ENCODE measurements at places on chromosomes 2 and 18.
A peak's percentile ranks its signal among the peaks of the same experiment; 100 is the strongest.

- DNase-seq, result peak; percentile 76
Observed at GRCh38 chr2:54212456-54212855, 43.6 kb downstream of the TSPYL6 start.

- DNase-seq, result no peak
Observed at GRCh38 chr18:3914833-3915610, 465.1 kb downstream of the TGIF1 start.

DNA sequence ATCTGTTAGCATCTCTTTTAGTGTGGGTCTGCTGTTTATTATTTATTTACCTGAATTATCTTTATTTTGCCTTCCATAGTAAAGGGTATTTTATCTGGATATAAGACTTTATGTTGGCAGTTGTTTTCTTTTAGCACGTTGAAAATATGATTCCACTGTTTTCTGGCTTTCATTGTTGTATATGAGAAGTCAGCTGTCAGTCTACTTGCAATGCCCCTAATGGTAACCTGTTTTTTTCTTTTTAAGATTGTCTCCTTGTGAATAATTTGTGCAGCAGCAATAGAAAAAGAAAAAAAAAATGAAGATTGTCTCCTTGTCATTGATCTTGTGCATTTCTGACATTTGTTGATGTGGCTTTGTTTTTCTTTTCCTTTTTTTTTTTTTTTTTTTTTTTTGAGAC is 27.2 kb downstream of the SNED1 start:
- no peak for DNase-seq

DNA sequence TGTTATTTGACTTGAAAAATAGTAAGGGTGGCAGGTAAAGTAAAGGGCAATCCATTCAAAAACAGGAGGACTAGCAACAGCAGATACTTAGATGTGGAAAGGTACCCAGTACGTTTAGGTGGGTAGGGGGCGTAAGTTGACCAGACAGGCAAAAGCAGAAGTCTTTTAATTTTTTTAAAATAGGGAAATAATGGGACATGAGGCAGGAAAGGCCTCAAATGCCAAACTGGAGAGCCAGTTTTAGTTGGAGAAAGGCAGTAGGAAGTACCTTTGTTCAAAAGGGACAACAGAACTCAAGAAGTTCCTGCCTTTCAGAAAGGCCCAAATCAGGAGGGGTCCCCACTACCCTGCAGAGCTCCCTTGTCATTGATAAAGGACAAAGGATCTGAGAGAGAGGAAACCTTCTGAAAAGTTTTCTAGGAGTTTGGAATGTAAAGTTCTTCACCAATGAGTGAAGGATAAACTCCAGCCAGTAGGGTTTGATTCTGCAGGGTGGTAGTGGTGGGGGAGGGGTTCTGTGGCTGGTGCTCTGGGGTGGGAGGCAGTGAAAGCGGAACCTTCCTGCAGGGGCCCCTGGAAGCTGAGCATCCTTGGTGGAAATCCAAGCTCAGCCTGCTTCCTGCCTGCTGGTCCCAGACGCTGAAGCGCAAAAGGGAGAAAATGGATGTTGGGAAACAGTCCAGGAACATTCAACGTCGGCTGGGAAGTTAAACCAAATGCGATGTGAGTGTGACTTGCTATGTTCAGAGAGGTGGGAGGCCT is 40.1 kb downstream of the TMEM17 start:
- DNase-seq, result no peak

- DNase-seq, result no peak
Observed at GRCh38 chr2:131093696-131094462, 619 bp upstream of the FAM168B start.

GRCh38 chr2:60560734-60561644 is 7.5 kb upstream of the BCL11A start:
- DNase-seq, result peak; percentile 58

GRCh38 chr2:136251197-136251884 is 133.4 kb upstream of the CXCR4 start:
- no peak for DNase-seq

GRCh38 chr2:190432567-190433231 is 24.5 kb downstream of the MFSD6 start:
- DNase-seq, result no peak

- DNase-seq, result no peak
Observed at GRCh38 chr2:79191081-79191480, 31.5 kb upstream of the REG3A start.

GRCh38 chr2:128363934-128364361 is 45.3 kb upstream of the HS6ST1 start:
- no peak for DNase-seq
